HAP-1 (cell line): ENCODE measurements at places on chromosomes 12 and 14.

DNA sequence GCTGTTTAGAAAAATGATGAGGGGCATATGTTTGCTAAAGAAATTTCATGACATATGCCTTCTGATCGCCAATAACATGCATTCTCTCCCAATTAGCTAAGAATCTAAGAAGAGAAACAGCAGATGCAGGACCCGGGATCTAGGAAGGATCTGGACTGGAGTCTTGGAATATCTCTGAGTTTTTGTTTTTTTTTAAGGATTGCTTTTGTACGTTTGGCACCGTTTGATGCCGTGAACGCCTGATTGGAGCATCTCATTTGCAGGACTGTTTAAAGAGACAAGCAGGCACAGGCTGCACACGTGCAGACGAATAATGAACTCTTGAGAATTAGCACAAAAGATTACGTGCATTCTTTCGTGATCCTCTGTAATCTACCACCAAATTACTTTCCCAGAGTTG lies 13.6 kb downstream of the EML1 start:
- DNase-seq = no peak

DNA sequence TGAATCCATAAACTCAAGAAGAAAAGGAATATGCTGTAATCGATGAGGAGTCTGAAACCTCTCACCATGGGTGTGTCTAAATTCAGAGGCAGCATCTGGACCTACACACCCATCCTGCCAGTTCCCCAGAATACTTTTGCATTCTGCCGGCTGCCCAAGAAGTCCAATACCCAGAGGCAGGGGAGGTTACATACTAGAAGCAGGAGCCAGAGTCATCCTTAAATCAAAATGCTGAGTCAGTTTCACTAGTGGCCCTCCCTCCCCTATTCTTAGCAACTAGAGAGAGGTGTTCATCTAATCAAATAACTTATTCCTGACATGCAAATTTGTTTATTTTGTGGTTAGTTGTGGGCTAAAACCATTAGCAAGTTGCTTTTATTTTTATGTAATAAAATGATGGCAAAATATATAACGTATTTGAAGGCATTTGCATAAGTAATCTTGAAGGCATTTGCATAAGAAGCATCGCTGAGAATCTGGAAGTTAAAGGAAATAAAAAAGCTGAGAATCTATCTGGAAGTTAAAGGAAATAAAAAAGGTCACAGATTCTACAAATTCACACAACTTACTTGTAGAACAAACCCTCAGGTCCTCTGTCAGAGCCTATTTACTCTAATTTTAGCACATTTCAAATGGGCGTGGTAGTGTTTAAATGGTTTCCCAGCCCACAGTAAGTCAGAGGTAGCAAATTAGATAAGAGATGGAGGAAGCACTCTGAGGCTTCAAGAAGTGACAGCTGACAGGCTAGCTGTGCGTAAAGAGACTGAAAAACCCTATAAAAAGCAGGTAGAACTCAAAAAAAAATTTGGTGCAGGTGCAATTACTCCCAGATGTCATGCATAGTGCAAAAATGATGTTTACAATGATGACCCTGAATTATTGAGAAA lies 7.8 kb downstream of the BHLHE41 start:
- no peak for DNase-seq

- no peak for DNase-seq
Measured at GRCh38 chr14:43792980-43793379, 714.1 kb downstream of the FSCB start.

- no peak for DNase-seq
Measured at GRCh38 chr14:103366741-103367140, 18.5 kb upstream of the MARK3 start.

DNA sequence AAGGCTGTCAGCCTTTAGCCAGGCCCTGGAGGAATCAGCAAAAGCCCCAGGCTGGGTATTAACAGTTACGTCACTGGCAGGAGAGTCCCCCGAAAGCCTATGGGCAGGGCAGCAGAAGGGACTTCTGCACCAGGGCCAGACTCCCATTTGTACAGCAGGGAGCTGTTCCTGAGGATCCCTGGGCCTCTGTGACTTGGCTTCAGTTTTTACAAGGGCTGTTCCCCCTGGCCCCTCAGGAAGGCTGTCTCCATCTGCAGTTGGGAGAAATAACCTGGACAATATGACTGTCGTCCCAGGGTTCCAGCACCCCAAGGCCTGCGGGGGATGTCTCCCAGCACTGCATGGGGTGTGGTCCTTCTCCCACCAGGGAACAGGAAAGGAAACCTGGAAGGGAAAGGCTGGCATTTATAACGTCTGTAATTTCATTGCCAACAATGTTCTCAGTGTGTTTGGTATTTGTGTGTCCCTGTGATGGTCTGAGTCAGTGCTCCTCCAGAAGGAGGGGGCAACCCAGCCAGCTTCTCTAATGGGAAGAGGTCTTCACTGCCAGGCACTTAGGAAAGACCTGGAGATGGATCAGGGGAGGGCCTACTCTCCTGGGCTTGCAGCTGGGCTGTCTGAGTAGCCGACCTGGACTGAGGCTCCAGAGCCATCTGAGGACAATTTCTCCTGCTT lies 42.4 kb downstream of the ERH start:
- no peak for DNase-seq

DNA sequence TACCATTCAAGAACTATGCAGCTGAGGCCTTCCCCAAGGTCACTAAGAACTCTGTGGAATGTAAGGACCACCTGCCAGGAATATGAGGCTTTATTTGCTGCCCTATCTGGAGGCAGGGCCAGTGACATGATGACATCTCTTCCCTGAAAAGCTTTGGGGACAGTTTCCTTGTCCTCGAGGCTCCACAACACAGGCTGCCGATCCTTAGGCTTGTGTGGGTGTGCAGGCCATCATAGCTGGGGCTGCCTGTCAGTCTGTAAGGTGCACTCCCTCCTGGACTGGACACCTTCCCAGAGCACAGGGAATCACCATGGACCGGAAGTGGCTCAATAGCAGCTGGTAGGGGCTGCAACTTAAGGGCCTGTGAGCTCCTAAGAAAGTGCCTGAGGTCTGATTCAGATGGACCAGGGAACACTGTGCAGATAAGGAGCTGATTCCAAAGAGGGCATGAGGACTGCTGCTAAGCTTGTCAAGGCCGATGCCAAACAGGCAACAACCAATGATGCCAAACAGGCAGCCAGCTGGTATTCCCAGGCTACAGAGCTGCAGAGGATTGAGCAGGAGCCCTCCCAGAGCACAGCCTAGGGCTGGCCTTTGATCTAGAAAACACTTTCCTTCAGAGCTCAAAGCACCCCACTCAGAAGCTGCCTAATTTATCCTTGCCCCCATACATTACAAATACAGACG lies 84.3 kb downstream of the CRACR2A start:
- no peak for DNase-seq
